Osteoblast (primary cell): ENCODE measurements at places on chromosomes 2 and 18. TPM values are rescaled to one million over a fixed set of nuclear protein-coding genes. Genes with fewer than 3 reads are reported as not detected.
A peak's percentile ranks its signal among the peaks of the same experiment; 100 is the strongest.

The RBKS gene
- 1.1 and 2.1 TPM in 2 replicates for total RNA-seq

The RNF144A gene
- 15.9 and 18.0 TPM in 2 replicates for total RNA-seq

The MOCOS gene
- total RNA-seq: 14.4 and 19.9 TPM in 2 replicates

The SPC25 gene
- 0.88 and 1.1 TPM in 2 replicates for total RNA-seq

The LYPD1 gene
- 2.5 and 5.9 TPM in 2 replicates for total RNA-seq

The LRRTM1 gene
- total RNA-seq: 0.29 TPM in 1 of 2 replicates, not detected in the other

DNA sequence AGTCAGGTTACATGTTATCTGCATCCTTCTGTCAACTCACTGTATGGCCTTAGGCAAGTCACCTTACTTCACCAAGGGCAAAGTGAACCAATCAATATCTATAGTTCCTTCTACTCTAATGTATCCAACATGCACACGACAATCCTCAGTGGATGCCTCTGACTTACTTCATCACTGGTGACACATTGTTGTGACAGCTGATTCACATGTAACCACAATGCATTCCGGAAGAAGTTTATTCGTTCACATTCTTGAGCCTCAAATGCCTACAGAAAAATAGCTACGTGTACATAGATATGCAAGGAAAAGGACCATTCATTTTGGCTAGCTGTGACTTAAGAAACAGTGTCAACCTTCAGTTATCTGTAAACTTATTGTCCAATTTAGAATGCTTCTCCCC is 26.3 kb upstream of the EPG5 start:
- DNase-seq: peak; percentile 91

DNA sequence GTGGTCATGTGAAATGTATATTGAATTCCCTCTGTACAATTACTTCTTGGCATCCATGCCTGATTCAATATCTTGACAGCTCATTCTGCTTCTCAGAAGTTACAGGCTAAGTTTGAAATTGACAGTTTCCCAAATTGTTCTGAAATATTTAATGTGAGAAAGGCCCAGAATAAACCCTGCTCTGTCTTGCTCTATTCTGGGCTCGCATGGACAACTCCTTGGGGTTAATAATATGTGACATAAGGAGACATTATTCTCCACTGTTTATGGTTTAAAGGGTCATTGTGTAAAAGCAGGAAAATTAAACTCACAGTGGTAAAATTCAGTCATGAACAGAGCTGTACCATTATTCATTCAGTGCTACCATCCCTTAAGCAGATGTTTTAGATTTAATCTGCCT is 160.7 kb upstream of the CNTNAP5 start:
- DNase-seq: no peak

- DNase-seq: no peak
These were observed 15.9 kb upstream of the FIGN start for GRCh38 chr2:163751696-163752095.

DNA sequence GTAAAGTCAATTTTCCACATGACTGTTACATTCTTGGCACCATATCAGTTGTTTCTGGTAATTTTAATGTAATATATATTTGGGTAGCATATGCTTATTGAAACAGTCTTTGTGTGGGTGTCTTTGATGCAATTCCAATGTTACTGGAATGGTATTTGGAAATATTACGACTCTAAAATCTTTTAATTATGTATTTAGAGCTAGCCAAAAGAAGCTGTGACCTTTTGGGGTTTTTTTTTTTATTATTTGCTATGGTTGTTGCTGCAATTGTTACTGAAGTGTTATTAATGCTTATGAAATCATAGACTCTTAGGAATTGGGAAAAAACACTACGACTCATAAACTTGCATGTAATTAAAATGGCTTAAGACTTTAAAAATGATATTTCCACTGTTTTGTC is 95.9 kb downstream of the AOX1 start:
- no peak for DNase-seq

- DNase-seq: peak; percentile 3
These were observed 1485.2 kb upstream of the PIK3C3 start for GRCh38 chr18:40469851-40470250.

DNA sequence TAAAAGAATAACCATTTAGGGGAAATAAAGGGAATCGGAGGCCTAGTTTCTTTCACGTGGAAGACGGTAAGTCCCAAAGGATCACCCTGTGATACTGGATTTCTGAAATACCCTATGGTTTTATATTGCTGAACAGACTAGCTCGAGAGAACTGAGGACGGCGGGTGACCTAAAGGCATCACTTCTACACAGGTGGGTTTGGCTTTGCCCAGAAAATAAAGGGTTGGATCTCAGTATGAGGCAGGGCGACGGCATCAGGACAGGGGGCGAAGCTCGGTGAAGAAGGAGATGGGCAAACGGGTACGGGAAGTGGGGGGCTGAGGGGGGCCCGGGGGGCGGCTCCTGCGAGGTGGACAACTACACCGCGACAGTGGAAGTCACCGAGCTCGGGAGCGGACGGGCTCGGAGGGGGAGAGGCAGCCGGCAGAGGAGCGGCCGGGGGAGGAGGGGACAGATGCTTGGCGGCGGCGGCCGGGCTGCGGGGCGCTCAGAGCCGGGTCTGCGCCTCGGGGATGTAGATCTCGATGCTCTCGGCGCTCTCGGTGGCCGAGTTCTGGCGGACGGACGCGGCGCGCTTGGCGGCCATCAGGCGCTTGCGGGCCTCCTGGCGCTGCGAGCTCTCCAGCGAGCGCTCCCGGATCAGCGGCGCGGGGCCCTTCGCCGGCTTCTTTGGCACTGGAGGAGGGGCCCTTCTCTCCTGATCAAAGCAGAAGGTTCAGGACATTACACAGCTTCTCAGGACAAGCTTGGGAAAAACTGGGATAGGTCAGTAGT is 48.9 kb downstream of the TGIF1 start:
- DNase-seq: peak; percentile 90
